Diencephalon (tissue), 1 donor: ENCODE measurements at places on chromosomes 5 and 9. TPM values are rescaled to one million over a fixed set of nuclear protein-coding genes. Genes with fewer than 3 reads are reported as not detected.

Gene SLC6A19
- total RNA-seq, result not detected

Gene ENHO
- 58.8 TPM for total RNA-seq

Gene CDH9
- 57.4 TPM for total RNA-seq

Gene TMEM245
- 88.6 TPM for total RNA-seq

Gene SPEF2
- 27.5 TPM for total RNA-seq

Gene NTNG2
- total RNA-seq, result 15.5 TPM

Gene PCDHGB6
- 17.8 TPM for total RNA-seq

Gene GAS1
- 9.9 TPM for total RNA-seq

Gene TERT
- under 0.01 TPM for total RNA-seq

Gene VCAN
- 427 TPM for total RNA-seq

Gene WDR38
- total RNA-seq, result 2.1 TPM

Gene SLC22A4
- 2.5 TPM for total RNA-seq

Gene NIPAL4
- 0.23 TPM for total RNA-seq

Gene CBY3
- total RNA-seq, result 0.46 TPM

Gene ST8SIA4
- total RNA-seq, result 76.1 TPM

Gene GABRA1
- total RNA-seq, result 76.6 TPM

Gene GTF2H2C
- total RNA-seq, result 74.7 TPM

Gene LHX2
- total RNA-seq, result 8.3 TPM

Gene ACSL6
- total RNA-seq, result 59.5 TPM

Gene CER1
- total RNA-seq, result 0.69 TPM

Gene PCDHB11
- total RNA-seq, result 14.8 TPM

Gene OBP2A
- total RNA-seq, result not detected

Gene ANGPTL2
- total RNA-seq, result 4.2 TPM

Gene CEL
- total RNA-seq, result 0.46 TPM

Gene SV2C
- 34.4 TPM for total RNA-seq

Gene LECT2
- not detected for total RNA-seq

Gene PDE6A
- not detected for total RNA-seq
